Type B pancreatic cell (in vitro differentiated cells): ENCODE measurements at places on chromosomes 1 and 21.

GRCh38 chr1:222417264-222417663, 130.6 kb downstream of the HHIPL2 start:
- DNase-seq = no peak

DNA sequence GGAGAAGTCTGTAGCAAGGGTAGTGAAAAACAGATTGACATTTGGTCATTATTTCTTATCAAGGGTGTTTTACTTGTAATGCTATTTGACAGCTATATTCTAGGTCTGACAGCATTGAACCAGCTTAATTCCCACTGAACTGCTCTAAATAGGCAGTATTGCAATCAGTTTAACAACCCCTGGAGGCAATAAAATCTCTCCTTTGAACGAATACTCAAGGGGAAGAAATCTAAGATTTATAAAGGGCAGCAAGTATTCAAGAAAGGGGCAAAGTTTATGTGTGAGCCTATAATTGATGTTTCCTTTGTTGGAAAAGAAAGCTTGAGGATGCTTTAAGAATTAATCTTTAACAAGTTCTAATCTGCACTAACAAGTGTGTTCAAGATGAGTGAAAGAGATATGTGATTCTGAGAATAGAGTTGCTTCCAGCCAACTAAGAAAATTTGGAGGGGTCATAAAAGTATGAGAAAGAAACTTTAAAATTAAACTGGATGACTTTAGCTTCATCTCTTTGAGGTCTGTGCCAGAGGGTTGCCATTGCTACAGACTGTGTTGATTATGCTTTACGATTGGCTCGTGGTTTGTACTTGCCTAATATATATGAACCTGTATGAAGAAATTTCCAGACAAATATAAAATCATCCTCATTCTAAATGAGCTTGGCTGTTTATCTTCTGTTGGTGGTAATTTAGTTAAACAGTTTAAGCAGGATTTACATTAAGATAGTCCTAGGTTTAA, 72.5 kb downstream of the ZNF326 start:
- no peak for DNase-seq

DNA sequence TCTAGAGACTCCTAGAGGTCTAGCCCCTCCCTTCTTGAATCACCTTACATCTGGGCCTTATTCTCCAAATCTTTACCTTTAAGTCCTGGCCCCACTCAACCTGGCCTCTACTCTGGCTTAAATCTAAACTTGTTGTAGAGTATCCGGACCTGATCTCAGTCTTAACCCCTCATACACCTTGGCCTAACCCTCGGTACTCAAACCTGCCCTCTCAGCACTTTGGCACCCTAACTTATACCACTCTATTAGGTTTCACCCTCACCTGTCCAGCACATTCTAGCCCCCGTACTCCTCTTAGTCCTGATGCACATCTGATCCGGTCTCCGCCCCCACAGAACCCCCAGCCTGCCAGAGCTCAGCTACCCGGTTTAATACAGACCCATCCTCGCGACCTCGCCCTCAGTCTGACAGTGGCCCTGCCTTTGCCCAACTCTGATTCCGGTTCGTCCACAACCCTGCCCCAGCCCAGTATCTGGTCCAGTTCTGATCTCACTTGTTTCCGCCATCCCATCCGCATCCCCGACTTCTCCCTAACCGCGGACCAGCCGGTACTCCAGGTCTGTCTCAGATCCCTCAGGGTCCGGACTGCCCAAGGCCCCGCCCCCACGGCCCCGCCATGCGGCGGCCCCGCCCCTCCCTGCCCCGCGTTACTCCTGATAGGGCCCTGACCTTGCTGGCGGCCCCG, 1.5 kb downstream of the TRIM62 start:
- DNase-seq = no peak

- DNase-seq = no peak
Measured at GRCh38 chr21:24148461-24148860, 1458.8 kb downstream of the MRPL39 start.

DNA sequence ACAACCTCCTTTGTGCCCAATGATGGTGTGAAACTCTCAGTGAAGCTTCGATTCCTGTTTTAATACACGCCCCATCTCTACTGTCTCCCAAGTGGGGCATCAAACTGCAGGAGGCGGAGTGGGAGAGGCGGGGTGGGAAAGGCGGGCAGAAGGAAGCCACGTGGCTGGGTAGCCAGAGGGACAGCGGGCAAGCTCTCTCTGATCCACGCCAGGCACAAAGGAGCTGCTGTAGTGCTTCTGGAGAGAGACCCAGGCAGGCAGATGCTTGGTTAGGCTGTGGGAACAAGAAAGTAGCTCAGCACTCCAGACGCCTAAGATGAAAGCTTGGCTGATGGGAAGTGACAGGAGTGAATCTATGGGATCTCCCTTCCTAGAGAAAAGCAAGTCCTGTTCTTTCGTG, 25.7 kb downstream of the TRIM67 start:
- no peak for DNase-seq

- DNase-seq = no peak
Measured at GRCh38 chr1:211822677-211823407, 7.7 kb downstream of the LPGAT1 start.

DNA sequence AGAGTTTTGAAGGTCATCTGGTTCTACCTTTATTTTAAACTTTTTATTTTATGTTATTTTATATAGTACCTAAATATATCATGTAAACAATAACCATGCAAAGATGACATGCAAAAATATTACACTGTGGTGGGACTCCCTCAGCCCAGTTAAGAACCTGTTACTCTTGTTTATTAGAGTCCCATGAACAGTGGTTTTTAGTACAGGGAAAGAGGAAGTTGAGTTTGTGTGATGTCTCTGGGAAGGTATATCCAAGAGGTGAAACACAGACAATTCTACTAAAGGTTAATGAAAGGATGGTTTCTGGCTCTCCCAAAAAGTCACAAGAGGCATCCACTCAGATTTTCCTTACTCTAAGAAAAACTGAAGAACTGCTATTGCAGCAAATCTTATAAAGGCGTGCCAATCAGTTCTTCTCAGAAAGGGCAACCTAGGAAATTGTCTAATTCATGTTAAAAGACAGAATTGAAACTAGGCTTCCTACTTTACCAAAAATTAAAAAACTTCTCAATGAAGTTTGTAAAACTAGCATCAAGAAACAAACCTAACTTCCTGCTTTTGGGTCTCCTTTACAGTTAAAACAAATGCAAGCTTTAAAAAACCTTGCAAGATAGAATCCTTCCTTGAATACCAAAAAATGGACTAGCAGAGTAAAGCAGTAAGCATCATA, 19.9 kb downstream of the GFI1 start:
- no peak for DNase-seq
